ENCODE measurements at places on chromosomes 2 and 18. TPM values are rescaled to one million over a fixed set of nuclear protein-coding genes. Genes with fewer than 3 reads are reported as not detected.

Gene TOGARAM2
- total RNA-seq = not detected

DNA sequence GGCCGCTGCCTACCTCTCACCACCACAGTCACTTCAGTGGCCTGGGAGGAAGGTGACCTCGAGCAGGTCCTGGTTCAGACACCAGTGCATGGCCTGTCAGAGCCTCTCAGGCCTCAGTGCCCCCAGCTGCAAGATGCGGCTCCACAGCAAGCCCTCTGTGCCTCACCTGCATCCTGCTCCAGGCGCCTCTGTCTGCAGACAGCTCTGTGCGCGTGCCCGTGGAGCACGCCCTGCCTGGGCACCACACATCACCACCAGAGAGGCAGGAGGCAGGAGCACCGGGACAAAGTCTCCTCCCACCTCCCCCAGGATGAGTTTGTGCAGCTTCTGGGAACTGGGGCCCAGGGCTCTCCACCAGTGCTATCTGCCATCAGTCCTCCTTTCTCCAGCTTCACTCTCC, 98.7 kb downstream of the TFCP2L1 start:
- H3K4me1 ChIP-seq = no peaks in the 10 kb centered on the region
- DNase-seq = no peak
- no peak overlapping the region for H3K4me3 ChIP-seq

Gene TM4SF20
- total RNA-seq = not detected

Gene CD8B2
- not detected for total RNA-seq

- no peak overlapping the region for H3K4me3 ChIP-seq
- peaks cover 6% of the 10 kb centered on the region for H3K4me1 ChIP-seq
- peak overlapping the region; percentile 85 for H3K27ac ChIP-seq
- DNase-seq = no peak
- peaks cover 5% of the 10 kb centered on the region for H3K36me3 ChIP-seq
Observed at GRCh38 chr2:201136889-201137321, 20.9 kb downstream of the CFLAR start.

Gene ANKRD30B
- total RNA-seq = not detected

DNA sequence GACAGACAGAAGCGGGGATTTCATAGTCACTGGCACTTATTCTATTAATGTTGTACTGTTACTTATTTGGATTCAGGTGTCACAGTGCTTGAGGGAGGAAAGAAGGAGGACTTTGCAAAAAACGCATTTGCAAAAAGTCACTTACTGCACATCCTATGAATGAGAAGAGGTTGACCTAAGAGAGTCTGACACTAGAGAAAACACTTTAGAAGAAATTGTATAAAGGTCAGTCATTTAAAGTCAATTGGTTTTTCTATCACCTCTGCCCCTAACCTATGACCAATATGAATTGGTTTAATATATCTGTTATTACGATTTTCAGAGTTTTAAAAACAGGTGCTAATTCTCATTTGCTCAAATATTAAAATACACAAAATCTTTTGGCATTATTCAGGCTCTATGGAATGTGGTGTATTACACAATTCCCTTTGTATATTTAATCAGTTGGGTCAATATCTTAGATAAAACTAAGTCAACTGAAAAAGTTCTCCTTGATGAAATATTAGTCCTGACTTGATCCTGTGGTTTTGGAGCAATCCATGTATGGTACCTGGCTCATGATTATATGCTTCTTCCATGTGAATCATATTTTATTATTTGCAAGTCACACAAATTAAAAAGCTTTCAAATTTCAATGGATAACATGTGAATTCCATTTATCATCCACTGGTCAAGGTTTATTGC, 157.4 kb downstream of the CDH2 start:
- H3K4me3 ChIP-seq = no peak overlapping the region
- peaks cover 24% of the 10 kb centered on the region for H3K4me1 ChIP-seq
- H3K36me3 ChIP-seq = peaks cover 7% of the 10 kb centered on the region
- no peaks in the 10 kb centered on the region for H3K27me3 ChIP-seq
- H3K27ac ChIP-seq = no peak overlapping the region
- DNase-seq = no peak

- no peaks in the 10 kb centered on the region for H3K27me3 ChIP-seq
- no peaks in the 10 kb centered on the region for H3K4me1 ChIP-seq
- H3K4me3 ChIP-seq = no peak overlapping the region
- DNase-seq = no peak
- no peak overlapping the region for H3K27ac ChIP-seq
Observed at GRCh38 chr2:227576110-227576509, 22.6 kb upstream of the SCYGR2 start.

DNA sequence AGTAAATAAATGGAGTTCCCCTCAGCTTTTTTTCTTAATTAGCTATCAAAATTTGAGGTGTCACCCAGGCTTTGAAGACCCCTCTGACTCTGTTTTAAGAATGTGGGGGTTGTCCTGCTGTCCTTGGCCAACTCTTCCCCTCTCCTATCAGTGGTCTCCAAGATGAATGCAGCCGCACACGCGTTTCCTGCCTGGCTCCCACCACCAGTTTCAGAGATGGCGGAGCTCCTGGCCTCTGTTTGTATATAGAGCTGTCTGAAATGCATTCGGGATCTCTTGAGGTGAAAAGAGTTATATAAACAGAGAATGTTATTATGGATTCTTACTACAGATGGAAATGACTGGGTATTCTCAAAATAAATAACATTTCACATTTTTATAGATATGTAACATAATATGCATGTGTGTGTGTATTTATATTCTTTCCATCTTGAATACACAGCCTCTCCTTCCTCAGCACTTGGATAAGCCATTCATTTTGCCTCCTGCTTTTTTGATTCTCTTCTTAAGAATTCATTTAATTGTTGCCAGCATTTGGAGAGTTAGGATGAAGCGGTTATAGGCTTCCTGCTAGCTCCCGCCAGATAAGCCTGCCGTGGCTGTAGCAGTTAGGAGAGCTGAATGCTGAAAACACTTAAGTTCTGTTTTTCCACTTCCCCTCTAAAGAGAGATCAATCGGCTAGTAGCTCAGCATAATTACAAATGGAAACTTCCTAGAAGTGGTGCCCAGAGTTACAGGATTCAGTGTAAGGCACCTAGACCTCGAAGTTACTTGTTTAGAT, 659.3 kb upstream of the FANCL start:
- no peak overlapping the region for H3K4me3 ChIP-seq
- no peak for DNase-seq
- no peaks in the 10 kb centered on the region for H3K4me1 ChIP-seq
- H3K36me3 ChIP-seq = no peaks in the 10 kb centered on the region
- no peaks in the 10 kb centered on the region for H3K27me3 ChIP-seq

DNA sequence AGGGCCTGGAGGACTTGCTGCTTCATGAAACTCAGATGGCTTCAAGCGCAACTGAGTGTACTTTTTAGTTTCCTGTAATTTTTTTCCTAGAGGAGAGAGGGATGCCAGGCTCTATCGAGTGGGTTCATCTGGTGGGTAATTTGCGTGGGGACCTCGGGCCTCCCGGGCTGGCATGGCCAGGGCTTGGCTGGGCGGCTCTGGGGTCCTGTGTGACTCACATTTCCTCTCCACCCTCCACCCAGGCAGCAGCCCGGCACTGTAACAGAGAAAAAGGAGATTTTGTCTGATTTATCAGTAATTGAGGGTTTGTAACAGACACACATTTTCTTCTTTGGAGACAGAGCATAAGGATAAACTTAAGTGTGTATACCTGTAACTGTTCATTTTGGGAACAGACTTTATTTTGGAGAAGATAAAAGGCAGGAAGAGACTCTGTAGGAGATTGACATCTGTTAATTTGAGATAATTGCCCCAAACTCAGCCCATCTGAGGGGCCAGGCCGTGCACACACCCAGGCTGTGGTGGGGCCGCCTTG, 64.3 kb downstream of the NFATC1 start:
- H3K4me1 ChIP-seq = peaks cover 20% of the 10 kb centered on the region
- H3K27me3 ChIP-seq = no peaks in the 10 kb centered on the region
- no peaks in the 10 kb centered on the region for H3K36me3 ChIP-seq
- no peak for DNase-seq
- H3K27ac ChIP-seq = peak overlapping the region; percentile 35

DNA sequence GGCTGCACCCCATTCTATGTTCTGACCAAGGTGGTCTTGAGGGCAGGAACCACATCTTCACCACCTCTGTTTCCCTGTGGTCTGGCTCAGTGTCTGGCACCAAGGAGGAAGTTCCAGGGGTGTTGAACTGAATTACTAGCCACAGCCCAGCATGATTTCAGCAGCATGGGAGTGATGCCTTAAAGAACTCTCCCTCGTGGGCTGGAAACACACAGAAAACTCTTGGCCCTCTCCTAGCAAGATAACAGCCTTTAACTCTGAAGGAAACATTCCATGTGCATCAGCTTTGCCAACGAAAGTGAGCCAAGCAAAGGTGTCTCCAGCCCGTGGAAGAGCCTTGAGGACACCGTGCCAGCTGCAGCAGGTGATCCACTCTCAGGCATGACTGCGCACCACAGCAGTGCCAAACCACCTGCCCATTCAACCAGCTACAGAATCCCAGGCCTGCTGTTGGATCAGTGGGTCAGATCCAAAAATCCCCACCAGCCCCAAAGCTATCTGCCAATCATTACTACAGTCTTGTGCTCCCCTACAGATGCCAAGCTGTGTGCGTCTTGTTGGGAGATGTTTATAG, 124.8 kb downstream of the TTC32 start:
- H3K4me1 ChIP-seq = peaks cover 5% of the 10 kb centered on the region
- H3K36me3 ChIP-seq = no peaks in the 10 kb centered on the region
- H3K27ac ChIP-seq = no peak overlapping the region

- no peaks in the 10 kb centered on the region for H3K27me3 ChIP-seq
- no peak overlapping the region for H3K4me3 ChIP-seq
- peaks cover 8% of the 10 kb centered on the region for H3K36me3 ChIP-seq
- H3K4me1 ChIP-seq = peaks cover 18% of the 10 kb centered on the region
Observed at GRCh38 chr2:191894681-191895147, 47.8 kb upstream of the CAVIN2 start.

- DNase-seq = no peak
- no peaks in the 10 kb centered on the region for H3K36me3 ChIP-seq
- H3K4me3 ChIP-seq = no peak overlapping the region
Observed at GRCh38 chr18:37396971-37397720, 168.5 kb downstream of the CELF4 start.

GRCh38 chr2:143251681-143252080, 122.5 kb downstream of the ARHGAP15 start:
- no peaks in the 10 kb centered on the region for H3K36me3 ChIP-seq
- no peak overlapping the region for H3K27ac ChIP-seq
- H3K4me1 ChIP-seq = no peaks in the 10 kb centered on the region
- DNase-seq = no peak
- H3K4me3 ChIP-seq = no peak overlapping the region

Gene G6PC2
- total RNA-seq = not detected

Gene SLC35F6
- total RNA-seq = 28.9 TPM

DNA sequence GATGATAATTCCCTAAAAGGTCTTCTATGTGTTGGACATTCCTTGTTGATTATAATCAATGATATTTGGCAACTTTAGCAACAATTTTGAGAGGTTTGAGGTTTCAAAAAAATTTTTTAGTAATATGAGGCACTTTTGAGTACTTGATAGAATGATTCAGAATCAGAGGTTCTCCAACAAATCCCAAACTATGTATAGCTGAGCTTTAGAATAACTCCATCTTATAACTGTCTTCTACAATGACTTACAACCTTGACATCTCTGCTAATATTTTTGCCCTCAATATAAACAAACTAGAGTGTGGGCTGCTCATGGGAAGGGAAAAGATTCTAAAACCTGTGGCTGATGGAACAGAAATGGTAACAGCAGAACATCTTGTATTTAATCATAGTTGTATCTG, 21.5 kb upstream of the SERPINB7 start:
- H3K27me3 ChIP-seq = peaks cover 2% of the 10 kb centered on the region
- H3K27ac ChIP-seq = no peak overlapping the region
- no peaks in the 10 kb centered on the region for H3K4me1 ChIP-seq
- H3K36me3 ChIP-seq = no peaks in the 10 kb centered on the region

DNA sequence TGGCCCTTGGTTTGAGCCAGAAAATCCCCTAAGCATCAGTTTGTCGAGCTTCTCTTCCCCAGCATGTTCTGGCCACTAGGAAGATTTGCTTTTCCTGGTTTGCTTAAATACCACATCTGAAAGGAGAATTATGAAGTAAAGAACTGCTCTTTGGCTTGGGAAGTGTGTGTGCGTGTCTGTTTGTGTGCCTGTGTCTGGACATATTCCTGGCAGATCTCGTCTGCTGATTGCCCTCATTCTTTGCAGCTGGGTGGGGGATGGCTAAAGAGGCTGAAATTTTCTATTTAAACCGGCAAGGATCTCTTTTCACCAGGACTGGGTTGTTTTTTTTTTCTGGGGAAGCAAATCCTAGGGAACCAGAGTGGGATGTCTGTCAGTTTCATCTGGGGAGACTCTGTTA, 57.3 kb upstream of the MBOAT2 start:
- H3K36me3 ChIP-seq = no peaks in the 10 kb centered on the region
- H3K4me1 ChIP-seq = peaks cover 5% of the 10 kb centered on the region
- peak overlapping the region; percentile 1 for H3K27ac ChIP-seq
- no peaks in the 10 kb centered on the region for H3K27me3 ChIP-seq

Gene HOXD11
- total RNA-seq = not detected

Gene UGT1A1
- total RNA-seq = not detected

- no peaks in the 10 kb centered on the region for H3K4me1 ChIP-seq
- H3K27ac ChIP-seq = no peak overlapping the region
- H3K27me3 ChIP-seq = no peaks in the 10 kb centered on the region
- H3K36me3 ChIP-seq = no peaks in the 10 kb centered on the region
Observed at GRCh38 chr2:100845141-100845991, 25.4 kb downstream of the NPAS2 start.

- no peak for DNase-seq
- H3K27ac ChIP-seq = no peak overlapping the region
- H3K27me3 ChIP-seq = peaks cover 55% of the 10 kb centered on the region
- no peak overlapping the region for H3K4me3 ChIP-seq
Observed at GRCh38 chr18:62334120-62334519, 9.0 kb downstream of the TNFRSF11A start.

DNA sequence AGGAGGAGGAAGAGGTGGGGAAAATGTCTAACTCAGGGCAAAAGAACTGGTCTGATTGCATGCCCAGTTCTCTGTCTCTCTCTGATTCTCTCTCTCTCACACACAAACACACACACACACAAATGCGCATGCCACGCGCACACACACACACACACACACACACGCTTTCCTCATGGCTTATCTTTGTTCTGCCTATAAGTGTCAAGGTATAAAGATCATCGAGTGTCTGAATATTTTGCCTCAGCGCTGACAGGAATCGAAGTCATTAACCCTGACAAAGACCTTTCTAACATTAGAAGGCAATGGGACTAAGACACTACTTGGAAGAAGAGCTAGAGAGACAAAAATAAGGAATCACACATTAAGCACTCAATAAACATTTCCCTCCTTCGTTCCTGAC, 497.1 kb upstream of the KLHL29 start:
- H3K27ac ChIP-seq = no peak overlapping the region
- H3K4me1 ChIP-seq = peaks cover 11% of the 10 kb centered on the region
- no peaks in the 10 kb centered on the region for H3K27me3 ChIP-seq
- no peak for DNase-seq

GRCh38 chr2:238019962-238020361, 40.8 kb upstream of the SCLY start:
- H3K36me3 ChIP-seq = no peaks in the 10 kb centered on the region
- H3K27me3 ChIP-seq = no peaks in the 10 kb centered on the region
- no peak overlapping the region for H3K27ac ChIP-seq
- DNase-seq = no peak

GRCh38 chr2:58740426-58740825, 499.3 kb upstream of the FANCL start:
- H3K27me3 ChIP-seq = no peaks in the 10 kb centered on the region
- no peak overlapping the region for H3K4me3 ChIP-seq
- H3K27ac ChIP-seq = no peak overlapping the region
- H3K4me1 ChIP-seq = no peaks in the 10 kb centered on the region
- H3K36me3 ChIP-seq = no peaks in the 10 kb centered on the region

- no peak overlapping the region for H3K27ac ChIP-seq
- no peaks in the 10 kb centered on the region for H3K4me1 ChIP-seq
- no peaks in the 10 kb centered on the region for H3K36me3 ChIP-seq
- H3K27me3 ChIP-seq = peaks cover 95% of the 10 kb centered on the region
- DNase-seq = no peak
Observed at GRCh38 chr2:218997731-218998130, 4.5 kb upstream of the CRYBA2 start.

Measured in neural crest cell (in vitro differentiated cells).